ENCODE measurements at places on chromosomes 5 and 9.

GRCh38 chr5:159527546-159528254 lies 197.4 kb upstream of the IL12B start:
- DNase-seq = no peak

GRCh38 chr9:87701931-87702421 lies 23.9 kb upstream of the CTSL start:
- peak; percentile 91 for DNase-seq

DNA sequence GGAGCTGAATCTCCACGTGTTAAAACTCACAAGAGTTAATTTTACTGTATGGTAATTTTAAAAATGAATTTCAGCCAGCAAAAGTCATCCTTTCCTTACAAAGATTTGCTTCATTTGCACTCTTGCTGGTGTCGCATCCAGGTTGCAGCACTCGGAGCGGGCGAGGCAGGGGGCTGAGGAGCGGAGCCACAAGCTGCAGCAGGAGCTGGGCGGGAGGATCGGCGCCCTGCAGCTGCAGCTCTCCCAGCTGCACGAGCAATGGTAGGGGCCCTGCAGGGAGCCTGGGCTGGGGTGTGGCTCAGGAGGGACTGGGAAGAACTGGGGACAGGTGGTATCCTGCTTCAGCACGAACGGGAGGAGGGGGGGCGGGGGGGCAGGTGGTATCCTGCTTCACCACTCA lies 27.1 kb downstream of the HNRNPH1 start:
- no peak for DNase-seq

DNA sequence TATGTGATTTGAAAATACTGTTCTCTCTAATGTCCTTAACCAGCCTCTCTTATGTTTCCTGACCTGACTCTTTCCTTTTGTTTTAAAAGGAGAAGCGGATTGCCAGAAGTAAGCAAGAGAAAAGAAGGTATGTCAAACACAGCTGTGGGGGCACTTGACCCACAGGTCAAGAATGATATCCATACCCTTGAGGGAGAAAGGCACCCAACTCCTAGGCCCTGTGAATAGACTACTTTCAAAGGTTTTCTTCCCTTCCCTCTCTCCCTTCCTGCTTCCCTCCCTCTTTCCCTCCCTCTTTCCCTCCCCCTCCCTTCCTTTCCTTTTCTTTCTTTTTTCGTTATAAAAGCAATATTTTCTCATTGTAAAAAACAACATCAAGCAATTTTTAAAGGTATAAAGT lies 306.8 kb downstream of the TRPM3 start:
- no peak for DNase-seq

GRCh38 chr5:61805101-61805500 lies 473.0 kb downstream of the ZSWIM6 start:
- peak; percentile 89 for DNase-seq

DNA sequence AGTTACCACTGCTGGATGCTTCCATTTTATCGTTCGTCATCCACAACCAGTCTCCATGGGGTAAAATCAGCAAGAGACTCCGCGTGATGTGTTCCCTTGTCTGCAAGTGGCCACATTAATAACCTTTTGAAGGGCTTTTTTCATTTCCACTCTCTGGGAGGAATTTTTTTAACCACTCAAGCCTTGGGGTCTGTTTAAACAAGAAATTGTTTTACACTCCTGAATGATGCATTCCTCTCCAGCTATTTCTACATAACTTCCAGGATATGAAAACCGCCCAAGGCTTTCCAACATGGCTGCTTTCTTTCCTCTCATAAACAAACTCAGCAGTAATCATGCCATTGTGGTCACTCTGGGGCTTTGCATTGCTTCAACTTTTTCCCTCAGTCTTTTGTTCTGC lies 217.2 kb upstream of the DAPK1 start:
- peak; percentile 95 for DNase-seq

- no peak for DNase-seq
Measured at GRCh38 chr5:111853748-111854147, 96.8 kb upstream of the NREP start.

GRCh38 chr9:116467740-116468351 lies 219.3 kb upstream of the TRIM32 start:
- DNase-seq = peak; percentile 56

DNA sequence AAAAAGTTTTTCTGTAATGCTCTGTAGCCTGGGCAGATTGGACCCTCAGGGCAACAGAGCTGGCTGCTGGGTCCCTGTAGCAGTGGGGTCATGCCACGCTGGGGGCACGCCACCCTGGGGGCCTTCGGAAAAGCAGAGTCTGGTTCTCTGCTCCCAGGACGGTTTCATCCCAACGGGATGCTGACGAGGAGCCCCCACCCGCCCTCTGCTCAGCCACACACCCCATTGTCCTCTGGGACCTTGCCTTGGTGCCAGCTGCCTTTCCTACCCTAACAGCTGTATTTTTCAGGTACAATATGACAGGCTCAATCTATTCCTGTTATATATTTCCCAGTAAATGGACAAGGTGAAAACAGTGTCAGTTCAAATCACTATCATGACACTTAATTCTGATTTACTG lies 29.0 kb upstream of the MVB12B start:
- no peak for DNase-seq

GRCh38 chr5:17235731-17236330 lies 18.4 kb downstream of the BASP1 start:
- peak; percentile 65 for DNase-seq

- no peak for DNase-seq
Measured at GRCh38 chr9:83125671-83126070, 62.7 kb upstream of the RASEF start.

GRCh38 chr9:34862836-34863235 lies 95.2 kb upstream of the PHF24 start:
- no peak for DNase-seq

DNA sequence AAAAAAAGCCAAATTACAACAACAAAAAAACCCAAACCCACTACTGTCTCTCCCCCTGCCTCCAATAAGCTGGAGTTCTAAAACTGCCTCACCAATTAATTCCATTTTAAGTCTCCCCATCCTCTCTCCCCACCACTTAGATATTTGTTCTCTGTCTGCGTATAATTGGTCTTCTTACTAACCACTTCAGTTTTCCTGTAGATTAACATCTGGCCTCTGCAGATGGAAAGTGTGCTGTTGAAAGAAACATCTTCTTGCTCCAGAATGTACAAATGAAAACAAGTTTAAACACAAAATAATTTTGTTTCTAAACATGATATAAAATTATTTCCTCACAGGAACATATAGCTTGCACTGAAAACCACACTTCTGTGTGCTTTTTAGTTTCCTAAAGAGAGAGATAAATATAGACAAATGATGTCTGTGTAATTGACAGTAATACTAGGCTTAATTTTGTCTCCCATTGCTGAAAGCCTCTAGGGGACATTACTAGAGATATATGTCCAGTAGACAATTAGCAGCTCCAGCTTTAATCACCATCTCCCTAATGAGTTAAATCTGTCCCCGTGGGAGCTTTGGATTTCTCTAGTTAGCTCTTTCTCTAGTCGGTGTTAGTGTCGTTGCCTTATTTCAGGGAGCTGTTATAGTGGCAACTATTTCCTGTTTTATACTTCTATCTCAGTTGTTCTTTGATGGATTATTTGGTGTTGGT lies 164.0 kb downstream of the ARHGAP26 start:
- no peak for DNase-seq

GRCh38 chr5:93571114-93571949 lies 9.7 kb downstream of the NR2F1-AS1 start:
- no peak for DNase-seq

DNA sequence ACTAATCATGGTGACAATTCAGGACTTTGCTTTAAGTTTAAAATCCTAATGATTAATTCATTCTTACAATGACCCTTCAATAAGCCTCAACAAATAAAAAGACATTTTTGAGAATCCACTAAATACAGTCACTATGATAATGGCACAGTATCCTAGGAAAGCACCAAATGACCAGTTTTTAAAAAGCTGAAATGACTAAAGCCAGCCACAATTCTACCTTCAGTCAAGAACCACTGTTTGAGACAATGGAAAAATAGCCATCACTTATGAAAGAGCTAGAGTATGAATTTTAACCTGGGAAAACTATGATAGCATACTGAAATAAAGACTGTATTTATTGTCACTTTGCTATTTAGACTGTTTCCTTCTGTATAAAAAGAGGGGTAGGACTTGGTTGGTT lies 14.0 kb downstream of the FBXW2 start:
- no peak for DNase-seq

DNA sequence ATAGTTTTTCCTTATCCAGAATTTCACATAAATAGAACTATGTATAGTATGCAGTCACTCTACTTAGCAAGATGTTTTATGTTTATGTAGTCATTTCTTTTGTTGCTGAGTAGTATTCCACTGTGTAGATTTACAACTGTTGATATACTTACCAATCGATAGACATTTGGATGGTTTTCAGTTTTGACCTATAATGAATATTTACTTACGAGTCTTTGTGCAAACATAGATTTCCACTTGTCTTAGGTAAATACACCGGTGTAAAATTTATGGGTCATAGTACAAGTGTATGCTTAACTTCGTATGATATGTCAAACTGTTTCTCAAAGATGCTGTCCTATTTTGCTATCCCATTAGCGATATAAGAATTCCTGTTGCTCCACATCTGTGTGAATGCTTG lies 19.7 kb upstream of the OR2K2 start:
- DNase-seq = no peak

DNA sequence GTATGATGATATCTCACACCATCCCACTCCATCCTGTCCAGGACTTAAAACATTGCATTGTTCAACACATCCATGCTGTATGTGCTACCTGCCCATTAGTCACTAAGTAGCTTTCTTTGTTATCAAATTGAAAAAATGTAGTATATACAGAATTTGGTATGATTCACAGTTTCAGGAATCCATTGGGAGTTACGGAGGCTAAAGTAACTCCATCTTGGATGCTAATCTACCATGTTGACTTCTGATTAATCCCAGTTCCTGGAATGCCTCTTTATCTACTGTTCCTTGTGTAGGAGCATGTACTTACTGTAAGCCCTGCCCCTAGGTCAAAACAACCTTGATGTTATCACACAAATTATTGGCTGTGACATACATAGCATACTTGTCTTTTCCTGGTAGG lies 38.9 kb upstream of the FOXB2 start:
- peak; percentile 7 for DNase-seq

DNA sequence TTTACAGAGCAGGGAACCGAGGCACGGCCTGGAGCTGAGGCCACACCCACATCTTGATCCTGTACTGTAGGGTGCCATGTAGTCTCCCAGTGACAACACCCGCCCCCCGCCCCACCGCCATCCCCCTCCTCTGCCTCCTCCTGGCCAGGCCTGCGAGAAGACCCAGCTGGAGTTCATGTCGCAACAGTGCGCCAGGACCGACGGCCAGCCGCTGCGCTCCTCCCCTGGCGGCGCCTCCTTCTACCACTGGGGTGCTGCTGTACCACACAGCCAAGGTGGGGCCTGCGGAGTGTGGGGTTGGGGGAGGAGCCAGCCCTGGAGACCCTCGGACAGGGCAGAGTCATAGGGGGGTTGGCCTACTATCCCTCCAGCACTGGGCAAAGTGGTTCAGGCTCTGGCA lies 14.5 kb downstream of the ADAMTS13 start:
- DNase-seq = no peak

- no peak for DNase-seq
Measured at GRCh38 chr5:76548525-76549229, 74.5 kb downstream of the F2RL2 start.

DNA sequence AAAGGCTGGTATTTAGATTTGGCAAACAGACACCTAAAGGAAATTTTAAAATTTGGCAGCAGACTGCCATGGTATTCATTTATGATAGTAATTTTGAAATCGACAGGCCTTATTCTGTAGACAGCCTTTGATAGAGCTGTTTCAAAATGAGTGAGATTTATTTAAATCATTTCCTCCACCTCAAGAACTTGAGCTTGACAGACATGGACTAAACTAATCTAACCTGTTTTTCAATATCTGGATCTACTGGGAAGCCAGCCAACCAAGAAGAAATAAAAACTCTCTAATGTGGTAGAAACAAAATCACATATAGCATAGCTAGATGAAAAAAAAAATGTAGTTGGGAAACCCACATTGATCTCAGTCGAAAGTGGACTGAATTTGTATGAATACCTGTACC lies 56.9 kb upstream of the RASA1 start:
- DNase-seq = no peak

DNA sequence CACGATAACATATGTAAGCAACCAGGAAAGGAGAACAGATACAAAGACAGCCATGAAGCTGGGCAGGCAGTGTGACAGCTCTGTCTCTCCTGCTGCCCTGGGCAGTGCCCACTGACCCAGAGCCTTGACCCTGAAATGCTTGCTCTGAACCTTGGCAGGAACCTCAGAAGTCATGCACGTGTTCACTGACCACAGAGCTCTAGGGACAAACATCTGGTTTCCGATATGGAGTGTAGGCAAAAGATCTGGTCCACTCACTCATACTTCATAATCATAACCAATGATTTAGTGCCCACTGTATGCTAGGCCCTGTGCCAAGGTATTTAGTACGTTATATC lies 102.6 kb downstream of the FSTL4 start:
- DNase-seq = no peak

DNA sequence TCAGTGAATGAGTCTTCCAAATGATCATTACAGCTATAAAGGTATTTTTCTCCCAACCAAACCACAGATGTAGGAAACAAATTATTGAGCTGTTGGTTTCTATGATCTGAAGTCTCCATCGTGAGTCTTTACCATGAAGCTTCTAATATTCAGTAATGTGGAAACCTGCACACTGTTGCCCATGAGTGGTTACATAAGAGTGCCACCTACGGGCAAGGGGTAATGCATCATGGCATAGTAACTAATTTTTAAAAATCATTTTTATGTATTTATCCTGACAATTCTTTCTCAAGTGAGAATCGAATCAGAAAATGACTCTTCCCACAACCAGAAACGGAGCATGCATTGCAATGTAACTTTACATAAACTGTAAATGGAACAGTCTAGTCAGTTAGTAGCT lies 282.5 kb upstream of the SMARCA2 start:
- no peak for DNase-seq

DNA sequence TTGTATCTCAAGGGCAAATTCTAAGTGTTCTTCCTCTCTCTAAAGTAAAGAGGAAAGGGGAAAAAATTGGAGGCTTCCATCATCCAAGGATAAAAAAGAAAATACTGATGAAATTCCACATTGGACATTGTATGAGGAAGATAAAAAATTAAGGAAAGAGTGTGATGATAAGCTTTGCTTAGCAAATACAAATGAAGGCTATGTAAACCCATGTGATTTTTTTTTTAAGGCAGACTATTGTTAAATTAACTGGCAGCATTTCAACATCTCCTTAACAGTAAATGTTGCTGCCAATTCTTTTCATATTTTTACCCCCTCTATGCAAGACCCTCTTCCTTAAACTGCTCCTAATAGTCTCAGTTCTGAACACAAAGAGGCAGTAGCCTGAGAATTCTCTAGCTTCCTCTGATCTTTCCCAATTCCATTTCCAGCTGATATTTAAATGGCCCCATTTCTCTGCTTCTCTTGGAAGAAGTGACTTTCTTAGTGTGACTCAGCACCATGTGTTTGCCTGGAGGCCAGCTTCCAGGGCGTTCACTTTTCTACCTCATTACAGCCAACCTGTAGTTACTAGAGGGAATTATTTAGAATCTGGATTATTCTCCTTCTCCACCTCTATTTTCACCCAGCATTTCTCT lies 159.7 kb downstream of the TLE1 start:
- peak; percentile 50 for DNase-seq

- DNase-seq = no peak
Measured at GRCh38 chr5:160524827-160525226, 103.2 kb downstream of the PTTG1 start.

GRCh38 chr5:143805861-143806260 lies 6.1 kb upstream of the HMHB1 start:
- DNase-seq = no peak

GRCh38 chr5:52708463-52708862 lies 79.3 kb upstream of the ITGA1 start:
- no peak for DNase-seq
